NCI-H524 (cell line): ENCODE measurements at places on chromosomes 3 and 15.

GRCh38 chr3:133831966-133832801, 26.6 kb downstream of the SRPRB start:
- no peak for DNase-seq

- no peak for DNase-seq
These were observed 162.4 kb downstream of the ATG7 start for GRCh38 chr3:11434563-11435096.

- DNase-seq = no peak
These were observed 4.2 kb downstream of the B3GALNT1 start for GRCh38 chr3:161100994-161101393.

- no peak for DNase-seq
These were observed 21.1 kb upstream of the ACTL6A start for GRCh38 chr3:179541596-179541995.

- DNase-seq = peak; percentile 47
These were observed 116.2 kb downstream of the MFSD1 start for GRCh38 chr3:158918008-158918407.

GRCh38 chr3:11591002-11591355, 52.7 kb downstream of the VGLL4 start:
- peak; percentile 9 for DNase-seq

DNA sequence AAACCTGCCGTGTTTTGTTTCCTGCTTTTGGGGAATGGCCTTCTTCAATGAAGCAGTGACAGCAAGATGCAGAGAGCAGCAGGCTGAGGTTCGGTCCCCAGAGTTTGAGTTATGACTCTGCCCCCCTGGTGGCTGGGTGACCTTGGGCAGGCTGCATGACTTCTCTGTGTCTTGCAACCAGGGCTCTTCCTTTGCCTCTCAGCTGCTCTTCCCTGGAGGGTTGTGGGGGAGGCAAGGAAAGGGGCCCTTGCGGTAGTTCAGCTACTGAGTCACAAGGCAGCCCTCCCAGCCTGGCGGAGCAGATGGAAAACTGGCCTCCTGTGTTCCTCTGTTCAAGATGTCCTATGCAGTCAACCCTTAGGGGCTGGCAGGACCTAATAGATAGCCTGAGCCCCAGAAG, 17.1 kb downstream of the CTXND1 start:
- peak; percentile 28 for DNase-seq

GRCh38 chr3:143753006-143753405, 95.3 kb downstream of the SLC9A9 start:
- no peak for DNase-seq

DNA sequence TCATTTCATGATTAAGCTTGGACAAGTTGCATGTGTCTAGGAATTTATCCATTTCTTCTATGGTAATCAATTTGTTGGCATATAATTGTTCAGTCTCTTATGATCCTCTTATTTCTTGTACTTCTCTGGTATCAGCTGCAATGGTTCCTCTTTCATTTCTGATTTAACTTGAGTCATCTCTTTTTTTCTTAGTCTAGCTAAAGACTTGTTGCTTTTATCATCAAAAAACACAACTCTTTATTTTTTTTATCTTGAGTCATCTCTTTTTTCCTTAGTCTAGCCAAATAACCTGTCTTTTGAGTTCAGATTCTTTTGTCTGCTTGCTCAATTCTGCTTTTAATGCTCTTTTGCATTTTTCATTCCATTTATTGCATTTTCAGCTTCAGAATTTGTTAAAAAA, 37.3 kb downstream of the UBE3A start:
- DNase-seq = no peak

GRCh38 chr15:84598993-84599392, 1.8 kb upstream of the ZSCAN2 start:
- DNase-seq = peak; percentile 29

- no peak for DNase-seq
These were observed 117.1 kb upstream of the MLF1 start for GRCh38 chr3:158453865-158454264.

GRCh38 chr3:108552267-108553159, 36.7 kb downstream of the CIP2A start:
- peak; percentile 62 for DNase-seq

- no peak for DNase-seq
These were observed 122.3 kb downstream of the HCN4 start for GRCh38 chr15:73246439-73246838.

DNA sequence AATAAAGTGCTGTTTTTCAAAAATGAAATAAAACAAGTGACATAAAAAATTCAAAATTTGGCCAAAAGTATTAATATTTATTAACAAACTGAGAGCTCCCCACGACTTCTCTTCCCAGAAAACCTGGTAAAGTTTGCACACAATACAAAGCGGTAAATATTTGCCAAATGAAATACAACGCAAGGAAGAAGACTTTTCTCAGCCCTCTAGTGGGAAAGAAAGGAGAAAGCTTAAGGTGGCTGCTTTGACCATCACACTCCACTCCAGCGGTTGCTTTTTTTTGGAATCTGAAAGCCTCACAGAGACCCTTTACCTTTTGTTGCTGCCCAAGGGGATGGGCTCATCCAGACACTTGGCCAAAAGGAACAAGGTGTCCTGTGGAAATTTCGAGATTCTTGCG, 1.1 kb upstream of the GK5 start:
- no peak for DNase-seq

DNA sequence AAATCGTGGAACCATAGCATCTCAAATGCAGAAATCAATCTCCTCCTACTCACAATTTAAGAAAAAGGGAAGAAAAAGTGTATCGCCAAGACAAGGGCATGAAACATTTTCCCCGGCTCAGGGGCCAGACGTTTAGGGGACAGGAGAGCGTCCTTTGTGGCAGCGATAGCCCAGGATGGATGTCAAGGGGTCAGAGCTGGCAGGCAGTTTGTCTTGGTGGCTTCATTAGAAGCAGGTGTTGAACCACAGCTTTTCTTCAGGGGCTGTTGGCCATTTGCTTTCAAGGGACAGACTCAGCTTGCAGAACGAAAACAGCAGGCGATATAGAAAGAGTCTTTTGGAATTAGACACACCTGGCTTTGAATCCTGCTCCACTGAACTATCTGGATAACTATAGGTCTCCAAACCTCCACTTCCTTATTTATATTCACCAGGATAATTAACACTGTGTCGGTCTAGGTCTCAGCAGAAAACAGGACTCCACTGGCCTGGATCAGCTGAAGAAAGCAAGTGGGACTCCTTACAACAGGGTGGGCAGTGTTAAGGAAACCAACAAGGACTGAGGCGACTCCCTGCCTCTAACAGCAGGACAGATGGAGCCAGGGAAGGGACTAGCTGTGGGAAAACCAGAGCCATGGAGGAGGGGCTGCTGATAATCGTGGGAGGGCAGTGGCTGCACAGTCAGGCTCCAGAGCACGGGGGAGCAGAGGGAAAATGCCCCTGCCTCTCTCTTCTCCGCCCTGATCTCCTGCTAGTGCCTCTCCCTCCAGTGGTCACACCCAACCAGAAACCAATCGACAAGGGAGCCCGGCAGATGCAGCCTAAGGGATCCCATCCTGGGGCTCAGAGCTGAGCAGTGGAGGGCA, 123.6 kb downstream of the LIPC start:
- peak; percentile 99 for DNase-seq

- no peak for DNase-seq
These were observed 20.7 kb downstream of the KLF13 start for GRCh38 chr15:31347067-31347975.

DNA sequence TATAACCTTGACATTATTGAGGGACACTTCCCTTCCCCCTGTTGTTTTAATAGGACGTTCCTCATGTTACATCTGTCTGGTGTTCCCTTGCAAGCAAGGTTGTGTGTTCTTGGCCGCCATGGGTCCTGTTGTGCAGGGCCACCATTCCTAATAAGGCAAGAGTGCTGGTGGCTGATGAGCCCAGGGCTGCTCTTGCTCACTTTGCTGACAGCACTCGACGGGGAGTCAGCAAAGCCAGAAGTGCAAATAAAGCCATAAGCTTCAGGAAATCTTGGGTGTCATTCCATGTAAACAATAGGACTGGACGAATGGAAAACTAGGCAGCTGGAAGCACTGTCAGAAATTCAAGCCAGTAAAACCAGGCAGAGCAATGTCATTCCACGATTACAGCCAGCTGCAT, 75.8 kb downstream of the SQOR start:
- DNase-seq = no peak
